ENCODE measurements at places on chromosomes 5 and 9.

DNA sequence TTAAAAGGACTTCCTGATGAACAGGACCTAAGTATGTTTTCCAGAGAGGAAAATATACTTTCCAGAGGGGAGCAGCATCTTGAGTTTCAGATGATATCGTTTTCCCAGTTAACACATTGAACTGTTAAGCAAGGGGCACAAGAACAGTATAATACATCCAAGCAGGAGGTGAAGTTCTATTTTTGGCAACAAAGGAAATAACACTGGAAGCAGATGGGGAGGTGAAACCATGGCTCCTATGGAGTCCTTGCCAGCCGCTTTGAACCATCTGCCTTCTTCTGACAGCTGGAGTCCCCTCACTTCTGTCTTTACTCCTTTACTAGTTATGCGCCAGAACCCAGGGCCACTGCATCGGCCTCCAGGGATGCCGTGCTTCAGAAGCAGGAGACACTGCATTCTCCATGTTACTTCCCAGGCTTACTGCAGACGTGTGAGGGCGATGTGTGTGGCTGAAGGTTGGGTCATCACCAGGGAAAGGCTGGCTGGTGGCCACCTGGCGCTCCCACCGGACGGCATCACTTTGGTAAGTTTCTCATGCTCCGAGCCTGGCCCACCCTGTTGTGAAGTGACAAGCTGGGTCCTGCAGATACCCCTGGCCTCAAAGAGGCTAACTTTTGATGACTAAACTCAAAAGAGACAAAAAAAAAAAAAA lies 77.8 kb downstream of the TTLL11 start:
- DNase-seq = peak; percentile 85

GRCh38 chr9:29289365-29289764 lies 1716.1 kb upstream of the C9orf72 start:
- no peak for DNase-seq

DNA sequence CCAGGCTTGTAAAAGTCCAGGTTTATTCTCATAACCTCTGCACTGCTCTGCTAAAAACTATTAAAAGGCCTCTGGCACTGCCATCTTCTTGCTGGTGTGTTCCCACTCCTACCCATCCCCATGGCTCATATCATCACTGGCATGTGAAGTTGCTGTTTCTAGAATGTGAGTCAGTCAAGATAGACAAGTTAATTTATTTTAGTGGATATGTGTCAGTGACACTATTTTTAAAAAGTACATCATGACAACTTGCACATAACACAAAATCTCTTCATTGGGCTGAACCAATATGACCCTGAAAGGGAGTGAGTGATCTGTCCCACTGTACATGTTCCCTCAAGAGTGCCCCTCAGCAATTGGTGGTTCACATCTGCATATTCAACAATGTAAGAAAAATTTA lies 299.7 kb downstream of the NFIB start:
- DNase-seq = no peak

DNA sequence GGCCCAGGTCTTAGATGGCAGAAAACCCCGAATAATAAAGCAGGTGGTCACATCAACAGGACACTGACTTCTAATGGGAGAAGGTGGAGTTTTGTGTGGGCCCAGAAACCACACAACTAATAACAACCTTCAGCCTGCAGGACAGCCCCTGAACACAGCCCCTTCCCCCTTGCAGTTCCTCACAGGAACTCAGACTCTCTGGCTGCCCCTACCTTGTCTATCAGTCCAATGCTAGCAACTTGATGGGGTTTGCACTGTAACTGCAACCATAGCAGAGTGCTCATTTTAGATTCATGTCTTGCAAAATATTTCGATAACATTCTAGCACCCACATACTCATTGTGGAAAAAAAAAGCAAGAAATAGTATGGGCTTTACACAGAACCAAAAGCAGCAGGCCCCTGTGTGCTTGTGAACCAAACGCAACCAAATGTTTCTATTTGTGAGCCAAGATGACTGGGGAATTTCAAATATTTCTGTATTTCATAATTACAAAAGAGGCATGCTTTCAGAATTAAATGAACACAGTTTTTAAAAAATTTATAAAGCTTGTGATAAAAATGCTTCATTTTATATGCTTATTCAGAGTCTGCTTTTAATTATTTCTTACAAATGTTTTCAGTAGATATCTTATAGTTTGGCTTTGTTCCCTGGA lies 62.7 kb upstream of the PDE4D start:
- DNase-seq = no peak

- DNase-seq = no peak
Observed at GRCh38 chr5:6950860-6951259, 237.6 kb downstream of the TENT4A start.

GRCh38 chr9:97983589-97984187 lies 547 bp downstream of the ANP32B start:
- DNase-seq = peak; percentile 12

DNA sequence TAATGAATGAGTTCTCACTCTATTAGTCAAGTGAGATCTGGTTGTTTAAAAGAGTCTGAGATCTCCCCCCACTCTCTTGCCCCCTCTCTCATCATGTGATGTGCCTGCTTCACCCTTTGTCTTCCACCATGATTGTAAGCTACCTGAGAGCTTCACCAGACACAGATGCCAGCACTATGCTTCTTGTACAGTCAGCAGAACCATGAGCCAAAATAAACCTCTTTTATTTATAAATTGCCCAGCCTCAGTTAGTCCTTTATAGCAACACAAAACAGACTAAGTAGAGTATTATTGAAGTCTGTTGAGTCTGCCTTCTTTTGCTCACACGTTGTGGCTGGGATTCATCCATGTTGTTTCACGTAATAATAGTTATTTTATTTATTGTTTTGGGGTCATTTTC lies 14.3 kb downstream of the CYSTM1 start:
- no peak for DNase-seq

GRCh38 chr5:159971931-159972461 lies 36.9 kb upstream of the TTC1 start:
- DNase-seq = no peak

DNA sequence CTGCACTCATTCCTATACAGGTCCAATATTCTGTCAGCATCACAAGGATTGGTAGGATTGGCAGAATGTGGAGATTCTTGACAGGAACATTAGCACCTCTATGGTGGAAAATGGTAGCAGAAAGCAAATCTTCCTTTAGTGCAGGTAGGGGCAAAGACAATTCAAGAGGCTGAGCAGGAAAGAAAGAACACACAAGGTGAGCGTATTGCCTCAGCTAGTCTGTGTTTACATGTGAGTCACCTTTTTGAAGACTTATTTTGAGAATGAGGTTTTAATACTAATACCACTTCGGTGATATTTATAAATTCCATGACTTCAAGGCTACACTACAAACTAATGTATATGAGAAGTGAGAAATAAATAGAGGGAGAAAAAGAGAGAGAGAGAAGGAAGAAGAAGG lies 717.0 kb downstream of the BRINP1 start:
- DNase-seq = no peak
